ENCODE measurements at places on chromosomes 6 and 20. TPM values are rescaled to one million over a fixed set of nuclear protein-coding genes. Genes with fewer than 3 reads are reported as not detected.

DNA sequence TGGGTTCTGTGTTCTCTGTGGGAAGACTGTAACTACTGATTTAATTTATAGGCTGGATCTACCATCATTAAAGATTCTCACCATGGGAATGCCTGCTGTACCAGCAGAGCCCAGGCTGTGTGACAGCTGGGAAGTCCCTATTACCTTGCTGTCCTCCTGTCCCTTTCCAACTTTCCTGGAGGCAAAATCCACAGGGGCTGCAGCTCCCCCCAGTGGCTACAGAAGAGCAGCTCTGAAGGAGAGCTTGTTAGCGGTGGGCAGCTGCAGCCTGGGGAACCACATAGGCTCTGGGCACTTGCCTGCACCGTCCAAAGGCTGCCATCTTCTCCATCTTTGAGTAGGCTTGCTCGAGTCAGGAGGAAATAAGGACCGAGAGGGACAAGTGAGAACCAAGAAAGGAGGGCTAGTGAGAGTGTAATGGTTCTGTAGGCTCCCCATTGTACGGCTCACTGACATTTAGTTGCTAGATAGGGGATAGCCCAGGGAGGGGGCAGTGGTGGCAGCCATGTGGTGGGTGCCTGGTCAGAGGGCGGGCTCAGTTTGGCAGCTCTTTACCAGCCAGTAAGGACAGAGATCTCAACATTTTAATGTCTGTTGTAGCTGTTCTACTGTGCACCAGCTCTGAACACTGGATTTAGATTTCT, 155.1 kb upstream of the MLIP start:
- H3K27me3 ChIP-seq = no peaks in the 10 kb centered on the region
- H3K36me3 ChIP-seq = no peaks in the 10 kb centered on the region
- peak; percentile 79 for DNase-seq
- H3K27ac ChIP-seq = no peak overlapping the region
- H3K4me3 ChIP-seq = no peak overlapping the region

DNA sequence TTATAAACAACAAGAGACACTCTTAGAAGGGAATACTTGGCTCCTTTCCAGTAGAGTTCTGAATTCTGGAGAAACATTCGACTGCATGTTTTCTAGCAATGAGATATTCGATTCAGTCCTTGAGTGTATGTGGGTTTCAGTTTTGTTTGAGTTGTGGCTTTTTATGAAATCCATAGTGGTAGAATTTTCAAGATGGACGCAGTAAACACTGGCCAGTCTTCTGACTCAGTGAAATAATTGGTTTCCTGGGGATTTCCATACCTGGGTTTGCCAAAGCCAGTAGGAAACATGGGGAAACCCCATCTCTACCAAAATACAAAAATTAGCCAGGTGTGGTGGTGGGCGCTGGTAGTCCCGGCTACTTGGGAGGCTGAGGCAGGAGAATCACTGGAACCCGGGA, 273.5 kb upstream of the PLCB4 start:
- peaks cover 5% of the 10 kb centered on the region for H3K36me3 ChIP-seq
- H3K27me3 ChIP-seq = no peaks in the 10 kb centered on the region
- no peak for DNase-seq
- H3K4me1 ChIP-seq = no peaks in the 10 kb centered on the region
- no peak overlapping the region for H3K27ac ChIP-seq

GRCh38 chr6:122136386-122136785, 263.1 kb upstream of the HSF2 start:
- DNase-seq = no peak
- H3K27me3 ChIP-seq = no peaks in the 10 kb centered on the region

- no peak overlapping the region for H3K27ac ChIP-seq
- no peak overlapping the region for H3K4me3 ChIP-seq
- no peaks in the 10 kb centered on the region for H3K4me1 ChIP-seq
- H3K36me3 ChIP-seq = no peaks in the 10 kb centered on the region
- DNase-seq = no peak
Measured at GRCh38 chr6:38580030-38580429, 59.7 kb downstream of the BTBD9 start.

- no peak overlapping the region for H3K4me3 ChIP-seq
- H3K27me3 ChIP-seq = no peaks in the 10 kb centered on the region
- H3K4me1 ChIP-seq = peaks cover 17% of the 10 kb centered on the region
- peaks cover 4% of the 10 kb centered on the region for H3K36me3 ChIP-seq
Measured at GRCh38 chr6:18214003-18214402, 50.3 kb downstream of the DEK start.

DNA sequence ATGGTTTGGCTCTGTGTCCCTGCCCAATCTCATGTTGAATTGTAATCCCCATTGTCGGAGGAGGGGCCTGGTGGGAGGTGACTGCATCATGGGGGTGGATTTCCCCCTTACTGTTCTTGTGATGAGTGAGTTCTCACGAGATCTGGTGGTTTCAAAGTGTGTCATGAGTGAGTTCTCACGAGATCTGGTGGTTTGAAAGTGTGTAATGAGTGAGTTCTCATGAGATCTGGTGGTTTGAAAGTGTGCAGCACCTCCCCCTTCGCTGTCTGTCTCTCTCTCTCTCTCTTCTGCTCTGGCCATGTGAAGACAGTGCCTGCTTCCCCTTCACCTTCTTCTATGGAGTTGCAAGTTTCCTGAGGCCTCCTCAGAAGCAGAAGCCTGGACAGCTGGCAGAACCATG, 87.6 kb downstream of the MYLK4 start:
- peaks cover 1% of the 10 kb centered on the region for H3K27me3 ChIP-seq
- no peak overlapping the region for H3K27ac ChIP-seq
- H3K4me3 ChIP-seq = no peak overlapping the region
- no peaks in the 10 kb centered on the region for H3K36me3 ChIP-seq
- no peak for DNase-seq

GRCh38 chr6:40719671-40720374, 132.7 kb upstream of the LRFN2 start:
- H3K4me3 ChIP-seq = no peak overlapping the region
- no peaks in the 10 kb centered on the region for H3K36me3 ChIP-seq
- no peak for DNase-seq
- H3K27ac ChIP-seq = no peak overlapping the region
- H3K27me3 ChIP-seq = peaks cover 2% of the 10 kb centered on the region
- H3K4me1 ChIP-seq = peaks cover 25% of the 10 kb centered on the region

GRCh38 chr20:41004531-41005360, 23.9 kb upstream of the TOP1 start:
- H3K4me1 ChIP-seq = peaks cover 76% of the 10 kb centered on the region
- H3K36me3 ChIP-seq = no peaks in the 10 kb centered on the region
- peaks cover 6% of the 10 kb centered on the region for H3K27me3 ChIP-seq
- H3K27ac ChIP-seq = no peak overlapping the region
- DNase-seq = no peak

DNA sequence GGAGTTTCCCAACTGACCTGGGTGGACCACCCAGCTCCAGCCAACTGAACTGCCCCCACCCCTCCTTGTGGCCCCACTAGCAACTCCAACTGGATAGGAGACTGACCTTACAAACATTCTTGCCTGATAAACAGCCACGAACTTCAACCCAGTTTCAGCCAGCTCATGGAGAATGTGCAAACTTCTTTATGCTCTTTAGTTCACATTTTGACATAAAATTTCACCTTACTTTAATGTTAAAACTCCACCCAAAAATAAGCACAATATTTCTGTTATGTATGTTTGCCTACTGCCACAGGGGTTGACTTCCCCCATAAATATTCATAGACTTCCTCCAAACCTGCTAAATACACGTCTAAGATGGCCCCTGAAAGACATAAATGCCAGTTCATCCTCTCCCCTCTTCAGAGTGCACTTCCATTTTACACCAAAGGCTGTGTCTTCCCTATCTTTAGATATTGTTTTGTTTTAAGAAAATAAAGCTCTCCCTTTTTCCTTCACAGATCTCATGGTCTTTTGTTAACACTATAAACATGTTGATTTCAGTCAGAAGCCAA, 643.7 kb downstream of the EPM2A start:
- DNase-seq = no peak
- H3K36me3 ChIP-seq = no peaks in the 10 kb centered on the region
- no peaks in the 10 kb centered on the region for H3K27me3 ChIP-seq
- no peak overlapping the region for H3K27ac ChIP-seq
- peaks cover 18% of the 10 kb centered on the region for H3K4me1 ChIP-seq
- H3K4me3 ChIP-seq = no peak overlapping the region

GRCh38 chr6:125888989-125889656, 67.4 kb upstream of the HINT3 start:
- H3K4me1 ChIP-seq = peaks cover 7% of the 10 kb centered on the region
- H3K4me3 ChIP-seq = no peak overlapping the region
- H3K27ac ChIP-seq = no peak overlapping the region
- no peaks in the 10 kb centered on the region for H3K27me3 ChIP-seq

DNA sequence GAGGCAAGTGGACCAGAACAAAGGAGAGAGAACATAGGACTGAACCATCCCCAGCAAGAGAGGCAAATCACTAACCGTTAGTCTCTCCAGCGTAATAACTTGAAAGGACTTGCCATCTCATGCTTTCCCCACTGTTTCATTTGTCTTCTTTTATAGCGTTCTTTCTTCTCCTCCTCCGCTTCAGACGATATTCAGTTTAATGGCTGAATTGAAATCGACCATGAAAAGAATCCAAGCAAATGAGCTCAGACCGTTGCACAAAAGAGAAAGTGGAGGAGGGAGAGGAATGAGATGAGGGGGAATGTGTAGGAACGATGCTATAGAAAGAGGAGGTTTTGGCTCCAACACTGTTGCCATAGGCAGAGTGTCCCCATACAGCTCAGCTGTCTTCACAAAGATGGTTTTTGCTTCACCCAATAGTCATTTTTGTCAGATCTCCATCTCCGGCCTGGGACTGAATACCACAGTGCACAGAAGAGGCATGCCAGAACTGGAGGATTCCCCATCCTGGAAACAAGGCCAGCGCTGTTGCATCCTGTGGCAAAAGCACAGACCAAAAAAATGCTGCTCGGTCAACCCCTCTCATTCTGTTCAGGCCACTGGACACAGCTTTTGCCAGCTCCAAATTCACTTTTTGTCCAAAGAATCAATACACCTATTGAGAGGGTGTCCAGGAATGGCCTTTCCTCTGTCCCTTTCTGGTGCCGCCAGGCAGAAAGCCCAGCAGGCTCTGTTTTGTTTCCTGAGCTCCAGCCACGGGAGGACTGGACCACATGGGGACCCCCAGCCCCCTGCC, 176.1 kb downstream of the ID4 start:
- DNase-seq = no peak
- H3K4me1 ChIP-seq = no peaks in the 10 kb centered on the region
- H3K36me3 ChIP-seq = no peaks in the 10 kb centered on the region
- no peaks in the 10 kb centered on the region for H3K27me3 ChIP-seq
- H3K4me3 ChIP-seq = no peak overlapping the region

- no peaks in the 10 kb centered on the region for H3K36me3 ChIP-seq
- H3K27ac ChIP-seq = no peak overlapping the region
- peaks cover 13% of the 10 kb centered on the region for H3K27me3 ChIP-seq
- 0 out of 2 replicates have a peak, but pooled peaks cover 5% of the 10 kb centered on the region for H3K4me1 ChIP-seq
- H3K4me3 ChIP-seq = no peak overlapping the region
Measured at GRCh38 chr6:88381289-88381642, 215.1 kb upstream of the CNR1 start.

DNA sequence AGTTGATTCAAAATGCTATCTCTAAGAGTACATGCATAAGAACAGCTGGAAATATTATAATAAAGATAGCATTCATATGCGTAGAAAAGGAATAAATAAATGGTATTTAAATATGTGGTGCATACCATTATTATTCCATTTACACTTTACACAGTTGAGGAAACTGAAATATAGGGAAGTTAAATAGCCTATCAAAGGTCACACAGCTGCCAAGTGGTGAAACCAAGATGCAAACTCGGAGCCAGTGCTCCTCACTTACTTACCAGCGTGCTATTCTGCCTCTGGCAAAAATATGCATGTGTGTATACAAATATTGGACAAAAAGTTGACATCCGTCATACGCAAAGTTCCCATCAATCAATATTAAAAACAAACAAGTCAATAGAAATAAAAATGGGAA, 22.3 kb upstream of the ANKEF1 start:
- no peaks in the 10 kb centered on the region for H3K36me3 ChIP-seq
- no peak overlapping the region for H3K4me3 ChIP-seq
- no peaks in the 10 kb centered on the region for H3K27me3 ChIP-seq
- no peaks in the 10 kb centered on the region for H3K4me1 ChIP-seq

The ENPP5 gene
- not detected for total RNA-seq

The OPN5 gene
- not detected for total RNA-seq

The PRDM13 gene
- total RNA-seq = not detected

Measured in HepG2 (cell line).